ENCODE measurements at places on chromosomes 2 and 18. TPM values are rescaled to one million over a fixed set of nuclear protein-coding genes. Genes with fewer than 3 reads are reported as not detected.

TMEM182 gene
- 1.3 TPM for total RNA-seq

PDE11A gene
- 0.09 TPM for total RNA-seq

AQP12A gene
- total RNA-seq, result not detected

SH3BP4 gene
- 42.3 TPM for total RNA-seq

TRIM43 gene
- not detected for total RNA-seq

DNA sequence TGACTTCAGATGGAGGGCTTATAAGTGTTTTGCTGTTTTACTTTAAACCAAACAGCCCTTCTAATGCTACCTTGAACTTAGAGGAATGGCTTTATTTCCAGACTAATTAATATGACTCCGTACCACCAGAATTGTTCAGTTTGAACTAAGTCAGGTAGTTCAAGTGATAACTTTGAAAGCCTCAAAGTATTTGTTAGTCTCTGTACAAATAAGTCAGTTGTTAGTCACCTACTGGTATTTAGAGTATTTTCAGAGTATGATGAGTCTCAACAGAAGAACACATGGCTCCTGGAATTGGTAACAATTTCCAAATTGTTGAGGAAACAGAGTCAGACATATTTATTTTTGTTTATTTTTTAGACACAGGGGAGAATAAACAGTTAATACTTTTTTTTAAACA, 381.8 kb upstream of the NRXN1 start:
- no peak for DNase-seq

DNA sequence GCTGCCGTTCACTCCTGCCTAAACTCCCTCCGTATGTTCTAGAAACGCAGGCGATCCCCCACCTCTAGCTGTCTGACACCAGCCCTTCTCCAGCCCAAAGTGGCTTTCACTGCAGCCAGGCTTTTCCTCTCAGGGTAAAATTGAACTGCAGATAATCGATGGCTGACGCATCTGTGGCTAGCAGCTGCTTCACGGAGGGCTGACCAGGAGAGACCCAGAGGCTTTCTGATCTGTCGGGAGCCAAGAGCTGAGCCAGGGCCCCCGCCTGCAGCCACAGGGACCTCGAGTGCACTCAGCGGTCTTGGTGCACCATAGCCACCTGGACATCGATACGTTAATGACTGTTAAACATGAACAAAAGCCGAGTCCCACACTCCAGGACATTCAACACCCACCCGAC, 107.5 kb downstream of the MBP start:
- no peak for DNase-seq

DNA sequence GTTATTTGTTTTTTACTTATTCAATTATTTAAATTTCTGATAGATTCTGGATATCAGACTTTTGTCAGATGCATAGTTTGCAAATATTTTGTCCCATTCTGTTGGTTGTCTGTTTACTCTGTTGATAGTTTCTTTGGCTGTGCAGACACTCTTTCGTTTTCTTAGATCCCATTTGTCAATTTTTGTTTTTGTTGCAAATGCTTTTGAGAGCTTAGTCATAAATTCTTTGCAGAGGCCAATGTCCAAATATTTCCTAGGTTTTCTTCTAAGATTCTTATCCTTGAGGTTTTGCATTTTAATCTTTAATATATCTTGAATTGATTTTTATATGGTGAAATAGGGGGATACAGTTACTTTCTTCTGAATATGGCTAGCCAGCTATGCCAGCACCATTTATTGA, 112.7 kb upstream of the SESTD1 start:
- no peak for DNase-seq

DNA sequence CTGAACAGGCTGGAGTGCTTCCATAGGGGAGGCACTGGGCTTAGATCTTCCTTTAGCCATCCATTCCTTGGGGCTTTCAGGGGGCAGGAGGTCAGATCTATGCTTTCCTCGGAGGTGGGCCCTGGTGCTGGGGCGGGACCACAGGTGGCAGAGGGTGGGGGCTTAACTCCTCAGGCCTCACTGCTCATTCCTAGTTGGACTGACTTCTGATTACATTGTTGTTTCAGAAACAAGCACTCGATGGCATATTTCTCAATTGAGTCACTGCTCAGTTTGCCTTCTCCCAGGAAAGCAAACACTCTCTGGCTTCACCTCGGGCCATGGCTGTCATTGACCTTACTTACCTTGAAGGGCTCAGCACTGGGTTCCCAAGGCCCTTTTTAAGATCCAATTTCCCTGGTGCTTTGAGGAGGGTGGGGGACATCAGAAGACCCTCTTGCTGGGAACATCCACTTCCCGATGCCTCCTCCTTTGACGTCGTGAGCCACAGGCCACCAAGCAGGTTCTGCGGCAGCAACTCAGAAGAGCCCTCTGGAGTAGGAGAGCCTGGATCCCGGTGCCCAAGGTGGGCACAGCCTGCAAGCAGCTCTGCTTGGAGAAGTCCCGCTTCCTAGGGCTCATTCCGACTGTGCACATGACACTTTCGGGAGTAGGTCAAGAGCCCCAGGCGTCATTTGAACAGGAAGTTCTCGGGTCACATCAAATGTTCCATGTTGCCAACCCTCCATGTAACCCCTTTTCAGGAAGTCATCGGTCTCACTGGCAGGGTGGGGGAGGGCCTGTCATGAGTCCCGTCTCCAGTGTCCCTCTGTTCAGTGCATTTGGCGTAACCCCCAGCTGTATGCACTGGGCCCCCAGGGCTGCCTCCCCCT, 40.6 kb downstream of the SDC1 start:
- no peak for DNase-seq

GRCh38 chr18:28284132-28284531, 107.2 kb upstream of the CDH2 start:
- DNase-seq, result no peak

GRCh38 chr2:84144345-84144744, 314.7 kb downstream of the SUCLG1 start:
- DNase-seq, result no peak

DNA sequence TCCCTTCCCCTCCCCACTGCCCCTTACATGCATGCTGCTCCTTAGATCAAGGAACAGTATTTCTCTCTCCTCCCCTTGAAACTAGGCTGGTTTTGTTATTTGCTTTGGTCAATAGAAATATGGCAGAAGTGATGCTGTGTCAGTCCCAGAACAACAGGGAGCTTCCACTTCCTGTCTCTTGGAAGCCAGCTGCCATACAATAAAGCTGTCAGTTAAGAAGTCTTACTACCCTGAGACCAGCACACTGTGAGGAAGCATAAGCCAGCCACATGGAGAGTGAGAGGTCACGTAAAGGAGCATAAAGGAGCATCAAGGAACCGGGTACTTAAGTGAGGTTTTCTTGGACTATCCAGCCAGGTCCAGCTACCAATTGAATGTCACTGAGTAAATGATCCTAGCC, 126.6 kb downstream of the NOL4 start:
- DNase-seq, result no peak

DNA sequence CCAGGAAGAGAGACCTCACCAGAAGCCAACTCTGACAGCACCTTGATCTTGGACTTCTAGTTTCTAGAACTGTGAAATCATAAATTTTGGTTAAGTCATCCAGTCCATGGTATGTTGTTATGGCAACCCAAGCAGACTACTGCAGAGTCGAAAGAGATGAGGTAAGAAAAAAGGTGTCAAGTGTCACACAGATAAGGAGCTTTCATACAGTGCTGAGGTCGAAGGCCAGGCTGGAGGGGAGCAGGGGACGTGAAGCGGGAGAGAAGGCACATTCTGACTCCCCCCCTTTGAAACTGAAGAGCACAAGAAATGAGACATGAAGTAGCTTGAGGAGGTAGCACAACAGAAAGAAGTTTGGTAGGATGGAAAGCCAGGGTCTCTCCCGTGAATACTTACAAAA, 110.4 kb downstream of the ALK start:
- DNase-seq, result no peak

GRCh38 chr2:218813771-218814460, 17.7 kb downstream of the PRKAG3 start:
- no peak for DNase-seq

GRCh38 chr2:108621087-108621559, 86.9 kb downstream of the LIMS1 start:
- peak; percentile 68 for DNase-seq

- no peak for DNase-seq
Measured at GRCh38 chr18:77658751-77659448, 409.3 kb downstream of the GALR1 start.

DNA sequence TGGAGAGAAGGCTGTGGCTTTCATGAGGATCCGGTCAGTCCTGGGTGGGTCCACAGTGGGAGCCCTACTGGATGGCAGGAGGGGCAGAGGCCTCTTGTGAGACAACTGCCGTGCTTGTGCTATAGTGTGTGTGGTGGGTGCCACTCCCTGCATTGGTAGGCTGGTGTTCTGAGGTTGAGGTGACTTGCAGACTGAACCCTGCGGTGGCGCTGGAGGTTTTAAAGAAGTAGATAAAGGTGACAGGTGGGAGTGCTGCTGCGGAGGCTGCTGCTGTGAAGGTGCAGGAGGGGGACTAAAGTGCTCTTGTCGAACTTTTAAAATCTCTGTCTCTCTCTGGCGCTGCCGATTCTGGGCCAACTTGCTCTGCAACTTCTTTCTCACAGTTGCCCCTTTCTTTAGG, 29.7 kb downstream of the INO80D start:
- no peak for DNase-seq

GRCh38 chr2:145007960-145008263, 488.0 kb upstream of the ZEB2 start:
- DNase-seq, result no peak

- no peak for DNase-seq
Measured at GRCh38 chr2:22134421-22134820, 1010.7 kb downstream of the TDRD15 start.
